ENCODE measurements at places on chromosomes 6 and 20.

- peak; percentile 49 for DNase-seq
Measured at GRCh38 chr6:44451803-44452695, 64.5 kb downstream of the CDC5L start.

DNA sequence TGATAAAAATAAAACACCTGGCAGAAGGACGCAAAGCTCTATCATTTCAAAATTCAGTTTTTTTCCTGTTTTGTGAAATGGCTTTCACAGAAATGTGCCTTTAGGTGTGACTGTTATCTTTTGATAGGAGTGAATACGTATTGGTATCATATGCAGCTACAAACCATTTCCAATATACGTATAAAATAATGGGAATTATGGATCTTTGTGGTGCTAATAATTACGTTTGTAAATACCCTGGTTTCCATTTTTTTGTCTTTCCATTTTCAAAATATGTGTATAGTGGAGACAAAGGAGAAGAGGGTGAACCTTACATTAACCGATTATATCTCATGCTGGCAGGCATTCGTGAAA, 108.7 kb upstream of the GMDS start:
- DNase-seq: no peak

DNA sequence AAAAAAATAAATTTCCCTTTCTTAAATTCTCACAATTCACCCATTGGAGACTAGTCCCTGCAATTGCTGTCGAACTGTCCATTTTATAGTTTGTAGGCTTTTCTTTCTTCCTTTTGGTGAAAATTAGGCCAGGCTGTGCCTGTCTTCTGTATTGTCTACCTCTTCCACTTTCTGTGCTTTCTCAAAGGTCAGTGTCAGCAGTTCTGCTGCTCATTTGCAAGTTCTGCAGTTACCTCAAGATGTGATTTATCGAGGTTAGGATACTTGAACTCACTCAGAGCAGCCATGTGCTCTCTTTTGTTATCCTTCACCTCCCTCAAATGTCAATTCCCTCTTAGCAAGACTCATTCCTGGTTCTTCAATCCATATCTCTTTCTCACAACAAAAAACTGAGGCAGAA, 179.1 kb downstream of the SLC35F1 start:
- DNase-seq: no peak

DNA sequence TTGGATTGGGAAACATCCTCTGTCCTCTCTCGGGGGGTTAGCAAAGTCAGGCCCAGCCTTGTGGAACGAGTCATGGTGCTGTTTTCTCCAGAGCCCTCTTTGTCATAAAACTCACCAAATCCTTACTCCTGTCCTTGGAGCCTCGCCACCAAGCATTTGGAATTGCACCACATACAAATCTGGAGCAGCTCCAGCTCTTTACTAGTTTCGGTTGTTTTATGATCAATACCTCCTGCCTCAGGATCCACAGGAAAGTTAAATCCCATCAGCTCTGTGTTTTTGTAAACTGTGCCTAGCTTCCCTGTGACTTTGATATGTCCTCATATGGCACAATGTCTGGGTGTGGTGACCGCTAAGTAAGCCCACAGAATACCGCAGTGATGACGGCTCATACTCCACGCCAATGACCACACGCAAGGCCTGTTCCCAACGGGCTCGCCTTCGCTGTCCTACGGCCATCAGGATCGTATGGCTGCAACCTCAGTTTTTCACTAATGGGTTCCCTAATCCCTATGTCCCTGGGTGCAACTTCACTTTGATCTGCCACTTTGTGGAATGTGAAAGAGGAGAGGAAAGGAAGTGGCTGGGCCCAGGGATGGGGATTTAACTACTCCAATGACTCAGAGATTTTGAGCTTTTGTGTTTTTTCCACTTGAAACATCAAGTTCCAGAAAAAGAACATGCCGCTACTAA, 111.3 kb upstream of the FOXQ1 start:
- DNase-seq: peak; percentile 26

DNA sequence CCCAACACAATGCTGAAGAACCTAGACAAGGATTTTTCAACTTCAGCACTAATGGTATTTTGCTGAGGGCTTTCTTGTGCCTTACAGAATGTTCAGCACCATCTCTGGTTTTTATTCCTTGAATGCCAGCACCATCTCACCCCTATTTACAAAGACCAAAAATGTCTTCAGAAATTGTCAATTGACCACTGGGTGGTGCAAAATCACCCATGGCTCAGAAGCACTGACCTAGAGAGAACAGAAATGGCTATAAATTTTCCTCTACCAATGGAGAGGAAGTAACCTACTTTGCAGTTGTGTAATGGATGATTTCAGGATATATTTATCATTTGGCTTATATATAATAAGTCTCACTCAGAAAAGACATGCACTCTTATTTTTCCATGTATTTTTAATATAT, 431.0 kb upstream of the IRAK1BP1 start:
- no peak for DNase-seq

GRCh38 chr20:44954211-44954610, 6.0 kb downstream of the TOMM34 start:
- no peak for DNase-seq

DNA sequence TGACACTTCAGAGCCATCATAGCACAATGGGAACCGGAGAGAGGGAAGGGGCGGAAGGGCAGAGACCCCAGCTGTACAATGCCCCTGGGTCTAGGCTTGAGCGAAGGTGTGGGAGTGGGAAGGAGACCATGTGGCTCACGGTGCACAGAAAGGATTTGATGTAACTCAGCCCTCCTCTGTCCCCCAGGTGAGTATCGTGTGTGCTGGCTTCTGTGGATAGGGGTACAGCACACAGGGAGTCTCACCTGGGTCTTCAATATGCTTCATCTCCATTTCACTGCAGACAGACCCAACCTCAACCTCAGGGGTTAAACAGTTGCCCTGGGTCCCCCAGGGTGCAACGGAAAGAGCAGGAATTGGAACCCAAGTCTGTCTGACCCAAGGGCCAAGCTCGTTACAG, 122.2 kb downstream of the CDH26 start:
- no peak for DNase-seq

DNA sequence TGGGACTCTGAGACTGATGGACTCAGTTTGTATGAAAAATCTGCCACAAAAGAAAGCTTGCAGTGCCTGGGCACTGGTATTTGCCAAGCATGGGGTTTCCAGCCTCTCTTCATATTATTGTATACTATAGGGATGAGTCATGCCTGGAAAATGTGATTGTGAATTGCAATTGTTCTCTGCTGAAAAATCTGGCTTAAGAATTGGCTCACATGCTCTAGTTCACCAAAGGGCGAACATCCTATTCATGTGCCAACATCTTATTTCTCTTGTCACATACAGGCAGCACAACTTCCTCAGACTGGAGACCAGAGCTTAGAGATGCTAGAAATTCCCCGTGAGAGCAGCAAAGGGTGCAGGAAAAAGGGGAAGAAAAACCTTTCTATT, 103.6 kb upstream of the KCNK16 start:
- DNase-seq: peak; percentile 67

- no peak for DNase-seq
Measured at GRCh38 chr6:159232106-159232645, 63.0 kb downstream of the FNDC1 start.

GRCh38 chr20:33656010-33656782, 5.9 kb upstream of the C20orf144 start:
- DNase-seq: no peak

- DNase-seq: no peak
Measured at GRCh38 chr6:34993213-34993612, 104.2 kb downstream of the ANKS1A start.

DNA sequence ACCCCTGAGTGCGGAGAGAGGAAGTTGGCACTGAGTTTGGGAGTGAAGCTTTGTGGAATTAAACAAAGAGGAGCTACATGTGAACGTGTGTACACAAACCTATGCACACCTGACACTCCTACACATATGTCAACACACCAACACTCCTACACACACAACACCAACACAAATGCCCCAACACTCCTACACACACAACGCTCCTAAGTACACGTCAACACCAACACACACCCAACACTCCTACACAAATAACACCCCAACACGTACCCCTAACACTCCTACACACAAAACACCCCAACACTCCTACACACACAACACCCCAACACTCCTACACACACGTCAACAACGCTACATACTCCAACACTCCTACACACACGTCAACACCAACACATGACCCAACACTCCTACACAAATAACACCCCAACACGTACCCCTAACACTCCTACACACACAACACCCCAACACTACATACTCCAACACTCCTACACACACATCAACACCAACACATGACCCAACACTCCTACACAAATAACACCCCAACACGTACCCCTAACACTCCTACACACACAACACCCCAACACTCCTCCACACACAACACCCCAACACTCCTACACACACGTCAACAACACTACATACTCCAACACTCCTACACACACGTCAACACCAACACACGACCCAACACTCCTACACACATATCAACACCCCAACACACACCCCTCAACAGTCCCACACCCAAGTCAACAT, 40.1 kb upstream of the ZBP1 start:
- DNase-seq: no peak

DNA sequence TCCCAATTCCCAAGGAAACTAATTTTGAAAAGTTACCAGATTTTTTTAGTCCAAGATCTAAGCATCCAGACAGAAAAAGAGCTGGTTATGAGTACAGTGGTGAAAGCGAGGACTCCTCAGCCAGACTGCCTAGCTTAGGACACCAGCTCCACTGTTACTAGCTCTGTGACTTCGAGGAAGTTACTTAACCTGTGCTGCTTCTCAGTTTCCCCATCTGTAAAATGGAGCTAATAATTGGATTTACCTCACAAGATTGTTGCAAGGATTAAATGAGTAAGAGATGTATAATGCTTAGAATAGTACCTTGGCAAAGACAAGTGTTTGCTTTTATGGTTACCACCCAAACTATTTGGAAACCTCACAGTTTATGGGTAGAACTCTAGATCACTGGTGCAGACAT, 1.1 kb downstream of the NT5DC1 start:
- no peak for DNase-seq

- no peak for DNase-seq
Measured at GRCh38 chr6:79702691-79703090, 71.6 kb downstream of the SH3BGRL2 start.

DNA sequence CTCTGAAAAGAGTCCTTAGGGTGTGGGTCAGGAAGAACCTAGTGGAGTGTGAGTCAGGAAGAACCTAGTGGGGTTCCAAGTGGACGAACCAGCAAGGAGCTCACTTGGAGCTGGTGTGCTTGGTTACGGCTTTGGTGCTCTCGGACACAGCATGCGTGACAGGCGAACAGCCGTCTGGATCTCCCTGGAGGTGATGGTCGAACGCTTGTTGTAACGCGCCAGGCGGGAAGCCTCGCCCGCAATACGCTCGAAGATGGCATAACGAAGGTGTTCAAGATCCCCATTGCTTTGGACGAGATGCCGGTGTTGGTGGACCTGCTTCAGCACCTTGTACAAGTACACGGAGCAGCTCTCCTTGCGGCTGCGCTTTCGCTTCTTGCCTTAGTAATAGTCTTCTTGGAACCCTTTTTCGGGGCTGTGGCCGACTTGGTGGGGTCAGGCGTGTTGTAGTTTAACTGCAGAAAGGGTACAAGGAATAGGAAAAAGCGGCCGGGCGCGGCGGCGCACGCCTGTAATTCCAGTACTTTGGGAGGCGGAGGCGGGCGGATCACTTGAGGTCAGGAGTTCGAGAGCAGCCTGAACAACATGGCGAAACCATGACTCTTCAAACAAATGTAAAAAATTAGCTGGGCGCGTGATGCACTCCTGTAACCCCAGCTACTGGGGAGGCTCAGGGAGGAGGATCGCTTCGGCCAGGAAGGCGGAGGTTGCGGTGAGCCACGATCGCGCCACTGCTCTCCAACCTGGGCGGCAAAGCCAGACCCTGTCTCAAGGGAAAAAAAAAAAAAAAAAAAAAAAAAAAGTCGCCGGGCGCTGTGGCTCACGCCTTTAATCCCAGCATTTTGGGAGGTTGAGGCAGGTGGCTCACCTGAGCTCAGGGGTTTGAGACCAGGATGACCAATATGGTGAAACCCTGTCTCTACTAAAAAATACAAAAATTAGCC, 48.0 kb downstream of the OR2B2 start:
- DNase-seq: no peak

DNA sequence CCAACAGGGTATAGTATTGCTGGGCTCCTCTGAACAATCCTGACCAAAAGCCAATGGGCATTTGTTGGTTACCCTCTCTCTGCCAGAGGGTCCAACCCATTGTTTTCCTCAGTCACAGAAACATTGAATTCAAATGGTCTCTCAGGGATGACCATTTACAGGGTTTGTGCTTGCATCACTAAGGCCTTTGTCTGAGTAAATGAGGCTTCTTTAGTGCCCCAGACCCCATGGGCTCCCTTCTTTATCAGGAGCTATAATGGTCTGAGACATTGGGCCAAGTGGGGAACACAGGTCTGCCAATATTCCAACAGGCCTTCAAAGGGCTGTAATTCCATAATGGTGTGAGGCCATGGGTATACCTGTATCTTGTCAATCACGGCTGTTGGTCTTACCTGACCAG, 27.1 kb downstream of the GSTA2 start:
- no peak for DNase-seq

GRCh38 chr6:7687145-7688111, 38.5 kb upstream of the BMP6 start:
- no peak for DNase-seq

DNA sequence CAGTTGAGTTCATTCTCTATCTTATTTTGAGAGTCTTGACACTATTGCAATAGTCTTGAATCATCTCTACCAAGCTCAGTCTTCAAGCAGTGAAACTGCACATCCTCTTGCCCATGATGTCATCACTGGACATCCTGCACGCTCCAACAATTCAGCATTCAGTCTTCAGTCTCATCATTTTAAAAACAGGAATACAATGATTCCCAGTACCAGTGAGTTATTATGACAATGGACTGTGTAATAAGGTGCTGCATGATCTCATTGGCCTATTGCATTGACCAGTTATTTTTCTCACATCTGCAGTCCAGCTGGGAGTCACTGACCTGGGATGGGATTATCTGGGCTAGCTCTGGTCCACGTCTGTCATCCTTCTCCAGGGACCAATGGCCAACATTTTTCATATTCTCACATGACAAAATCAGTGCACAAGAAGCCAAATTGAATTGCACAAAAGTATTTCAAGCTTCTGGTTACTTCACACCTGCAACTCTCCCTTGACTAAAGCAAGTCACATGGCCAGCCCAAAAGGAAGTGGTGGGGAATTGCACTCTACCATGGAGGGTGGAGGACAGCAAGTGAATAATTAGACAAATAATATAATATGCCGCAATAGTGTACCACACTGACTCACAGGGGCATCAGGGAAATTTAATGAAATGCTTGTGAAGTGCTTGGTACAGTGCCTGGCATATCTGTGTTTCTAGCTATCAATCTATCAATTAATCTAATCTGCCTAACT, 6.4 kb upstream of the CST2 start:
- no peak for DNase-seq

DNA sequence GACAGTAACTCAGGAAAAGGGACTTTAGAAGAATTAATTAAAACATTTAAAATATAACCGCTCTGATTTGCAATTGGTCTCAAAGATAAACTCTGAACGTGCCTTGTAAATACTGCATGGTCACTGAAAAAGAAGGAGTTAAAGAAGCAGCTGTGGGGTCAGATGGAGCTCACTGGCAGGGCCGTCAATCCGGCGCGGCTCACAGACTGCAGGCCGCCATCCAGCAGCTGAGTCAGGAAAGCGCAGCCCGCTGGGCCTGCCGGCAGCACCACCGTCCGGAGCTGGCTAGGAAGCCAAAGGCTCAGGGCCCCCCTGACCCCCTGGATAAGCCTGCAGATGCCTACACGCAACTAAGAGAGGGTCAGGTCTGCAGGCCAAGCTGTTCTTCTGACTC, 54.2 kb upstream of the FRMD1 start:
- DNase-seq: no peak

GRCh38 chr6:34792605-34793500, 970 bp downstream of the BLTP3A start:
- peak; percentile 17 for DNase-seq
